ENCODE measurements at places on chromosomes 7 and 10.

- DNase-seq: no peak
Observed at GRCh38 chr10:78403781-78404180, 370.1 kb downstream of the RPS24 start.

- DNase-seq: peak; percentile 38
Observed at GRCh38 chr7:130875265-130875741, 141.3 kb upstream of the KLF14 start.

DNA sequence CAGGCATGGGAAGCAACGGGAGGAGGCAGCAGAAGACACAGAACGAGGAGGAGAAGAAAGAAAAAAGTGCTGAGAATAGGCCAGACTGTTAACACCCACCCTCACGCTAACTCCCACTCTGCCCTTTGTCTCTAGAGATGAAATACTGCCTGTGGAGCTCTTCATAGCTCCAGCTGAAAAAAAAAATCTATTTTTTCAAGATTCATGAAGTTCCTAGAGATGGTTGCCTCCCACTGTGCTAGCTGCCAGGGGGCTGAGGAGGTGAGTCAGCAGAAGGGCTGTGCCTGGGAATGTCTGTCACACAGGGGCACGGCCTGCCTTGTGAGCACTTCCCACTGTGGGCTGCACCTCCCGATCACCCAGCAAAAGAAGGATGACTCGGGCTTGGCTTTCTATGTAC, 144.5 kb downstream of the RNF216 start:
- no peak for DNase-seq

- no peak for DNase-seq
Observed at GRCh38 chr7:90594751-90595317, 1.3 kb upstream of the CDK14 start.

DNA sequence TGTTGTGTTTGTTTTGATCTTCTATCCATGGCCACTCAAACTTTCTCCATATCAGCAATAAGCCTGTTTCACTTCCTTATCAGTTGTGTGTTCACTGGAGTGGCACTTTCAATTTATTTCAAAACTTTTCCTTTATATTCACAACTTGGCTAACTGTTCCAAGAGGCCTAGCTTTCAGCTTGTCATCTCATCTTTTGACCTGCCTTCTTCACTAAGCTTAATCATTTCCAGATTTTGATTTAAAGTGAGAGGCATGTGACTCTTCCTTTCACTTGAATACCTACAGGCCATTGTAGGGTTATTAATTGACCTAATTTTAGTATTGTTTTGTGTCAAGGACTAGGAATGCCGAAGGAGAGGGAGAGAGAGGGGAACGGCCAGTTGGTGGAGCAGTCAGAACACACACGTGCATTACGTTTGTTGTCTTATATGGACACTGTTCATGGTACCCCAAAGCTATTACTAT, 5.5 kb upstream of the GNAT3 start:
- DNase-seq: no peak

Data from CD4-positive, CD25-positive, alpha-beta regulatory T cell (primary cell).